Adrenal gland (tissue), 19 donors: ENCODE measurements at places on chromosomes 13 and 19. TPM values are rescaled to one million over a fixed set of nuclear protein-coding genes. Genes with fewer than 3 reads are reported as not detected.

The LRRC63 gene
- not detected for total RNA-seq

The TNPO2 gene
- 24.5 TPM for total RNA-seq

DNA sequence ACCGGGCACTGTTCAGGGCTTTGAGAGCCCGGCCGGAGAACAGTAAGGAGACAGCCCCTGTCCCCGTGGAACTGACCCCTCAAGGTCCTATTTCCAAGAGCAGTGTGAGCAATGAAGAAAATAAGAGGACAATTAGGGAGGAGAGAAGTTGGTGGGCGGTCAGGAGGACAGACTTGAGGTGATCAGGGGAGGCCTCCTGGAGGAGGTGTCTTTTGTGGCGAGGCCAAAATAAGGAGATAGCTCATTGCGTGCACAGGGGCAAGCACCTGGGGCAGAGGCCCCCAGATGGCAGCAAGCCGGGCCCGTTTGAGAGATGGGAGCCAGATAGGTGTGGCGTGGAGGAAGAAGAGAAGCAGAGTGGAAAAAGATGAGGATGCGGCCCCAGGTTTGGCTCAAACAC, 2.8 kb upstream of the LRRC4B start:
- no peak for DNase-seq

DNA sequence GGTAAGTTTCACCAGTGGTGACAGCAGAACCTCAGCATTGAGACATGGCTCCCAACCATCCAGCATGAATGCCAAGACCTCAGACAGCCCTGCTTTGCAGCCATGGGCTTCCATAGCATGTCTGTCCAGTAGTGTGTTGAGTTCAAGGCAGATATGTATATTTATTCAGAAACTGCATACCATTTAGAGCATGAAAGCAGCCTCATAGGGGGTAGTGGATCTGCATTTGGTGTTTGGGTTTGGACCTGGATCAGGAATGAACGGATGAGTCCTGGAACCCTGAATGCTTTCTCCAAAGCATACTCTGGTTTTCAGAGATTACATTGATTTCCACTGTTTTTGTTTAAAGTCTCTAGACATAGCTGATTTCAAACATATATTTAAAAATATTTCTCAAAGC, 114.3 kb downstream of the ESD start:
- no peak for DNase-seq

GRCh38 chr13:81304121-81304659, 963.3 kb upstream of the SPRY2 start:
- DNase-seq: no peak
